Neuronal stem cell (in vitro differentiated cells): ENCODE measurements at places on chromosomes 2 and 18.

- no peak overlapping the region for H3K4me3 ChIP-seq
- H3K4me1 ChIP-seq = peaks cover 4% of the 10 kb centered on the region
- DNase-seq = no peak
- H3K27me3 ChIP-seq = no peaks in the 10 kb centered on the region
- no peaks in the 10 kb centered on the region for H3K36me3 ChIP-seq
These were observed 78.5 kb downstream of the MDH1 start for GRCh38 chr2:63667132-63667700.

DNA sequence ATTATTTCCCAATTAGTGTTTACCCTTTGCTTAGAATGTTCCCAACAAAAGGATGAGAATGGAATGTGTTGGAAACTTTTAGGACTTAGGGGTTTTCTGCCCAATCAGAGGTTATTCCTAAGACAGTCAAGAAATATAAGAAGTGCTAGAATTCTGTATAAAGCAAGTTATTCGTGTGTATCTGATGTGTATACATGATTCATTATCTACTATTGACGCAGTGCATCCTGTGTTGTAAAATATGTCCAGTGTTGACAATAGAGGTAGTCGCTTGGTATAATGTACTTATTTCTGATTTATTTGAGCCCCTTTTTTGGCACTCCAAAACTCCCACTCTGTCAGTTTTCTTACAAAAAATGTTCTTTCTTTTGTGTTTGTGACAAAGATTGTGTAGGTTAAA lies 881 bp downstream of the PIKFYVE start:
- peak overlapping the region; percentile 96 for H3K27ac ChIP-seq
- peaks cover 20% of the 10 kb centered on the region for H3K36me3 ChIP-seq
- H3K4me1 ChIP-seq = peaks cover 4% of the 10 kb centered on the region
- H3K4me3 ChIP-seq = peak overlapping the region; percentile 67

GRCh38 chr2:145012806-145013205 lies 492.9 kb upstream of the ZEB2 start:
- DNase-seq = no peak
- H3K27ac ChIP-seq = no peak overlapping the region
- H3K36me3 ChIP-seq = no peaks in the 10 kb centered on the region
- no peaks in the 10 kb centered on the region for H3K27me3 ChIP-seq
- H3K4me1 ChIP-seq = peaks cover 8% of the 10 kb centered on the region

DNA sequence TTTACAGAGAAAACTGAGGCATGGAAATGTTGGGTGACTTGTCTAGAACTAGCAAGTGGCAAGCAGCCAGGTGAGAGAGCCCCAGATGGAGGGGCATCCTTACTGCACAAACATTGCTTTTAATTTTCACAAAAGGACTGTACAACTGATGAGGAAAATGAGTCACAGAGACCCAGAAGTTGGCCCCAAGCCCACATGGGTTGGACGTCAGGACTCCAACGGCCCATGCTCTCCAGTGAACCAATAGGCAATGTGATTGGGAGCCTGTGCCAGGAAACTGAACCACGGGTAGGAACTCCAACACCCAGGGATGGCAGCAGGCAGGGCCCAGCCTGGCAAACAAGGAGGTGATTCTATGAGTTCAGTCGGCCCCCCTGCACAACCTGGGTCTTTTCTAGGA lies 50.8 kb downstream of the PID1 start:
- H3K27me3 ChIP-seq = no peaks in the 10 kb centered on the region
- no peaks in the 10 kb centered on the region for H3K4me1 ChIP-seq
- H3K27ac ChIP-seq = no peak overlapping the region
- no peak for DNase-seq

DNA sequence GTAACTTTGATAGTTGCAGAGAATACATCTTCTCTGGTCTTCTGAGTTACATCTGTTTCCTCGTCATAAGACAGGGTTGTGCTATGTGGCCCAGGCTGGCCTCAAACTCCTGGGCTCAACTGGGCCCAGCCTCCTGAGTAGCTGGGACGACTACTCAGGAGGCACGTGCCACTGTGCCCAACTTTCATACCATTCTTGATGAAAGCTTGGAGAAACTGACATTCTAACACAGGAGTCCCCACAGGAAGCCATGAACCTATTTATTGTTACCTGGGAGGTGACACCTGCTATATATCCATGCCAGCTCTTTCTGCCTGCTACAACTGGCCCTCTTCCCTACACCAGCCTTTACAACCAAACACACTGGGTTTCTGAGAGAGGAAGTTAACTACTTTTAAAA lies 19.1 kb downstream of the EIF2AK3 start:
- no peaks in the 10 kb centered on the region for H3K27me3 ChIP-seq
- H3K36me3 ChIP-seq = peaks cover 2% of the 10 kb centered on the region
- no peak for DNase-seq
- no peaks in the 10 kb centered on the region for H3K4me1 ChIP-seq
- no peak overlapping the region for H3K27ac ChIP-seq

DNA sequence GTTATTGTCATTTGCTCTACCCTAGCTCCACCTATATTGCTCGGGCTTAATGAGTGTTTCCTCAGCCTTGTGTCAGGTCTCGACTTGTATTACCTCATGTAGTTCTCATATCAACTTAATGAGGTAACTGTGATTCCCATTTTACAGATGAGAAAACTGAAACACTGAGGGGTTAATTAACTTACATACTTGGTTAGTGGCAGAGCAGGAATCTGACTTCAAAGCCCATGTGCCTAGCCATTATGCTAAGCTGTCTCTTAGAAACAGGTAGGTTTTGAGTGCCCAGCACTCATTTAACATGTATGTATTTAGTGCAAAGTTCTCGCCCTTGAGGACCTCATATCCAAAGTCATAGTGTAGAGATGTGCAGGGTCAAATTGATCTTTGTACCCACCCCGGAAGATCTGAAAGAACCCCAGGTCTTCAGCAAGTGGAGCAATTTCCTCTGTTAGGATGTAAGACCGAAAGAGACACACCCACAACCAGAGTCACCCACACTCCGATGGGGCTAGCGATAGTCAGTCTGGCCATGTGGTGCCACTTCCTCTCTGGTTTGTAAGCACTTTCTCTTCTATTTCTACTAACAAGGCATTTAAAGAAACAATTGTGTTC lies 121.0 kb upstream of the SLC39A10 start:
- H3K4me1 ChIP-seq = no peaks in the 10 kb centered on the region
- no peak for DNase-seq
- no peaks in the 10 kb centered on the region for H3K36me3 ChIP-seq

GRCh38 chr18:27400001-27400400 lies 214.9 kb upstream of the CHST9 start:
- H3K36me3 ChIP-seq = no peaks in the 10 kb centered on the region
- peaks cover 17% of the 10 kb centered on the region for H3K4me1 ChIP-seq
- H3K27me3 ChIP-seq = no peaks in the 10 kb centered on the region
- DNase-seq = no peak
- no peak overlapping the region for H3K4me3 ChIP-seq

GRCh38 chr18:64936671-64937070 lies 787.8 kb upstream of the LINC00305 start:
- no peak overlapping the region for H3K4me3 ChIP-seq
- no peak for DNase-seq
- H3K4me1 ChIP-seq = no peaks in the 10 kb centered on the region
- no peaks in the 10 kb centered on the region for H3K36me3 ChIP-seq

DNA sequence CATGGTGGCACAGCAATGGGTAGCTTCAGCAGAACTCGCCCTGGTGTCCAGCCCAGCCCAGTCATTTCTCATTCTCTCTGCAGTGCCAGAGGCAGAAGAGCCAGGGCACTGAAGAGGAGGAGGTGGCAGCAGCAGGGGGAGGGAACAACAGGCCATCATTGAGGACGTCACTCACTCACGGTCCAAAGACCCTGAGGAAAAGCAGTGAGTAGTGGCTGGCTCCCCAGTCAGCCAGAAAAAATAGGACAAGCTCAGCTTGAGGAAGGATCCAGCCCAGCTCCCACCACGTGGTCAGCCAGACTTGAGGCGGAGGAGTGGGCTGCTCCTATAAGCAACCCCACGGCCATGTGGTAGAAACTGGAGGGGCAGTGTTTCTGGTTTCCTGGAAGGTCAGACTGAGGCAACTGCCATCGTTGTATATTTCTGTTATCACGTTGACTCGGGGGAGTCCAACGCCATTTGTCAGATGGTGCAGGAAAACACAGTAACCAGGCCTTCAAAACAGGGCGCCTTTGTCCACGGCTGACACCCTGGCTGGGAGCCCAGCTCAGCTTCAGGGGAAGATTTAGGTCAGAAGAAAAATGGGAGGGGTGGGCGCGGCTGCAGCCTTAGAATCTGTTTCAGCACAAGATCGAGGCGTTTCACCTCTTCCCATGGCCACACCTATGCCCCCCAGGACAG lies 19.0 kb upstream of the TMEM247 start:
- H3K27me3 ChIP-seq = no peaks in the 10 kb centered on the region
- H3K27ac ChIP-seq = no peak overlapping the region
- no peak for DNase-seq
- H3K4me3 ChIP-seq = no peak overlapping the region
- H3K36me3 ChIP-seq = no peaks in the 10 kb centered on the region

DNA sequence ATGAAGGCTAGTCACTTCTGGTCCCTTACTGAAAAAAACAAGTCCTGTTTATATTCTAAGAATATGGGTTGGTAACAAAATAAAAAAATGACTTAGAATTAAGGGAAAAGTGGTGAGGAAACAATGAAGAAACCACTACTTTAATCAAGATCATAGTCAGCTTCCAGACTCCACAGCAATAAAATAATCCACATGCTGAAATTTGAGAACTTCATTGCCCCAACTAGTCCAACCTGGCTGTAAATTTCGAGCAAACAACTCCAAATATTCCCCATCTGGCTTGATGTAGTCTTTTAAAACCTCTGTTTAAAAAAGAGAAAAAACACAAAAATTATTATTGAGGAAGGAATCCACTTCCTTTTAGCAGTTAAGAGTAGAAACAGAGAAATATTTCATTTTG lies 32.5 kb downstream of the METTL4 start:
- no peak for DNase-seq
- no peak overlapping the region for H3K4me3 ChIP-seq
- no peaks in the 10 kb centered on the region for H3K4me1 ChIP-seq
- peaks cover 2% of the 10 kb centered on the region for H3K36me3 ChIP-seq
- no peaks in the 10 kb centered on the region for H3K27me3 ChIP-seq

DNA sequence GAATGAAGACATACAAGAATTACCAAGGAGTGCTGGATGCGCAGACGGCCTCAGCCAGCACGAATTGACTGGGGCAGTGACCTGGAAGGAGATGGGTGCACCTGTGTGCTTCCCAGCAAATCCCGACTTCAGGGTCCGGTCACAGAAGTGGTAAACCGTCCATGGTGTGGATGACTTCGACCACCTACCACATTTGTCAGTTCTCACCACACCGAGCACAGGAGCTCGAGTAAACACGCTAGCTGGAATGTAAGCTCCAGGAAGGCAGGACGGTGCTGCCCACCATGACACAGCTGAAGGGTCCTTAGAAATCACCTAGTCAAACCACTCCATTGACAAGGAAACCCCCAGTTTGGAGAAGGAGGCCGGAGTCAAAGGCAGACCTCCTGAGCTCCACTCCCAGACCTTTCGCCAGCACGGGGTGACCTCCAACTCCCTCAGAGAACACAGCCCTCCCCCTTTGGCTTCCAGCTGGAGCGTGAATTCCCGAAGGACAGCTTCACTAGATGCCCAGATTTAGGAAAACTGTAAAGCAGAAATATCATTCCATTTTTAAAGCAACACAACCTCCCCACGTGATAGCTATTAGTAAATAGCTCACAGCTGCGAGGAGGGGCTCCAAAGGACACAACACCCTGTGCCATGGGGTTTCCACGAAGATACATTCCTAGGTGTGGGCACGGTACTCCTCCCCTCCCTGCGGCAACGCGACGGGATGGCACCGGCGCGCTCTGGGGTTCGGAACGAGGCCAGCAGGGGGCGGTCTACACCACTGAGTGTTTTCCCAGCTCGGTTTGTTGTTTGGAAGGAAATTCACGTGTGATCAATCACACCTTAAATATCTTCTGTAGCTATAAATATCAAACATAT lies 34.1 kb upstream of the GNAL start:
- H3K27me3 ChIP-seq = peaks cover 4% of the 10 kb centered on the region
- no peak overlapping the region for H3K27ac ChIP-seq
- H3K36me3 ChIP-seq = no peaks in the 10 kb centered on the region

GRCh38 chr2:65300761-65301711 lies 73.4 kb downstream of the ACTR2 start:
- H3K27ac ChIP-seq = peak overlapping the region; percentile 11
- no peaks in the 10 kb centered on the region for H3K27me3 ChIP-seq
- H3K4me3 ChIP-seq = peak overlapping the region; percentile 40
- H3K4me1 ChIP-seq = peaks cover 24% of the 10 kb centered on the region

DNA sequence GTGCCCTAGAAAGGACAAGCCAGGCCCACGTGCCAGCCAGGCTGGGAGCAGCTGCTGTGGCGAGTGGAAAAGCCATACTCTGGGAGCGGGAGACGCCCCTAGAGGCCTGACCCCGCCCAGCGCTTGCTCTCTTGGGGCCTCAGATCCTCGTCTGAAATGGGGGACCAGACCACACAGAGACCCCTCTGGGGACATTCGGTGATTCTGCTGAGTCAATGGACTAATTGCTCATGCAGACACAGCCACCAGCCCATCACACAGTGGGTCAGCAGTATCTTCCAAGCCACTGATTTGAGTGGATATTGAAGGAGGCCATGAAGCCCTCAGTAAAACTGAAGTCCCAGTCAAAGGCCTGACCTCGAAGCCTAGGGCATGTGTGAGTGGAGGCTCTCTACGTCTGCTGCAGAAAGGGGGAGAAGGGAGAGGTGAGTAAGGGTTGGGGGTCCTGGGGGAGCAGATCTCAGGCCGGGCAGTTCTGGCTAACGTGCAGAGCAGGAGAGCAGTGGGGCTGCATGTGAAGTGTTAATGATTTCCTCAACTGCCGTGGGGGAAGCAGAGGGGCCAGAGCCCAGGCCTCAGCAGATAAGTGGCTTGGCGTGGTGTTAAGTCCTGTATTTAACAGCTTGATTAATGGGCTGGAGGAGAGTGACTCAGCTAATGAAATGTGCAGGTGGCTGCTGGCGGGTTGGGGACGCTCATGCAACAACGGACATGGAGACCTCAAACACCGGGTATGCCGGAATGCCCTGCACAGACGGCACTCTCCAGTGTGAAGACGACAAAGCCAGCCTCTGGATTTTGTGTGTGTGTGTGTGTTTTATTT lies 104.4 kb upstream of the TWIST2 start:
- H3K36me3 ChIP-seq = no peaks in the 10 kb centered on the region
- no peak for DNase-seq
- H3K4me3 ChIP-seq = no peak overlapping the region

- H3K27ac ChIP-seq = no peak overlapping the region
- H3K4me1 ChIP-seq = peaks cover 1% of the 10 kb centered on the region
- H3K36me3 ChIP-seq = no peaks in the 10 kb centered on the region
- H3K4me3 ChIP-seq = peak overlapping the region; percentile 79
These were observed 1.9 kb downstream of the CDH20 start for GRCh38 chr18:61334951-61335683.

GRCh38 chr2:99573634-99574251 lies 83.9 kb upstream of the REV1 start:
- H3K4me3 ChIP-seq = no peak overlapping the region
- H3K36me3 ChIP-seq = no peaks in the 10 kb centered on the region
- H3K27me3 ChIP-seq = no peaks in the 10 kb centered on the region
- H3K27ac ChIP-seq = no peak overlapping the region
- no peak for DNase-seq

- no peak overlapping the region for H3K27ac ChIP-seq
- DNase-seq = no peak
- peaks cover 2% of the 10 kb centered on the region for H3K36me3 ChIP-seq
- no peaks in the 10 kb centered on the region for H3K4me1 ChIP-seq
- H3K4me3 ChIP-seq = no peak overlapping the region
These were observed 46.6 kb downstream of the MAP2 start for GRCh38 chr2:209470466-209470865.
